GM06990 (cell line): ENCODE measurements at places on chromosomes 2 and 18.
A peak's percentile ranks its signal among the peaks of the same experiment; 100 is the strongest.

GRCh38 chr18:10207682-10208345 is 246.6 kb upstream of the APCDD1 start:
- DNase-seq: no peak

DNA sequence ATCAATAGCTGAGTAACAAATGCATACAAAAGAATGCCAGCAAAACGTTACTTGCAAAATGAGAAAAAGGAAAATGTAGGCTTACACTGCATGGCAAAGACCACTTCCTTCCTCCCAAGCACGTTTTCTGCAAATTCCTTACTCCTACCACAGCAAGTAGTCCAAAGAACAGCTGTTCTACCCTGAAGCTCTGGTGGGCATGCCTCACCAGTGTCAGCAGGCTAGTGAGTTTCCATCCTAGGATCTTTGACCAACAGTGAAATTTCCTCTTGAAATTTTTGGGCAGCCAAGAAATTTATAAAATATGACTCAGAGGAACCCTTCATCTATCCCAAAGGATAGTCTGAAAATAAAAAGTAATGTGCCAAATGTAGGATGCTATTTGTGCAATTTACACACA is 123.9 kb downstream of the ZNF532 start:
- no peak for DNase-seq

- DNase-seq: no peak
Observed at GRCh38 chr2:123826729-123827271, 198.3 kb upstream of the CNTNAP5 start.

DNA sequence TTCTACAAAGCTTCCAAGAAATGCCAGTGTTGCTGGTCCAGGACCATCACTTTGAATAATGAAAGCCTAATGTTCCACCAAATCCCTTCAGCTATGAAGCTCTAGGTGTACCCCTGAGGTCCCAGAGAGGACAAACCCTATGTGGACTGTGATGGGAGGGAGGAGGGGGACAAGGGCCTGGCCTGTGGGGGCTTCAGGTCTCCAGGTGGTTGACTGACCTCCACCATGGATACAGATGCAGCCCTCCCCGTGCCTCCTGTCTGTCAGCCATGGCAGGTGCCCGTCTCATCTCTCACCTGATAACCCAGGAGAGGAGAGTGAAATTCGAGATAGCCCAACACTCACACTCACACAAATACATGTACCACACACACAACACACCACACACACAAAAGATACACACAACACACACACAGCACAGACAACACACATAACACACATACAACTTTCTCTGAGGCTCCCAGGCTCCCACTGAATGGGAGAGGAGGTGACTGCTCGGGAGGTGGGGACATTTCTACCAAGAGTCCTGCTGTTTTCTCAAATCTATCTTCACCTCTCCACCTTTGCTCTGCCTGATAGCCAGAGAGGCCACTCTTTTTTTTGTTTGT is 12.8 kb upstream of the RHOB start:
- DNase-seq: no peak

DNA sequence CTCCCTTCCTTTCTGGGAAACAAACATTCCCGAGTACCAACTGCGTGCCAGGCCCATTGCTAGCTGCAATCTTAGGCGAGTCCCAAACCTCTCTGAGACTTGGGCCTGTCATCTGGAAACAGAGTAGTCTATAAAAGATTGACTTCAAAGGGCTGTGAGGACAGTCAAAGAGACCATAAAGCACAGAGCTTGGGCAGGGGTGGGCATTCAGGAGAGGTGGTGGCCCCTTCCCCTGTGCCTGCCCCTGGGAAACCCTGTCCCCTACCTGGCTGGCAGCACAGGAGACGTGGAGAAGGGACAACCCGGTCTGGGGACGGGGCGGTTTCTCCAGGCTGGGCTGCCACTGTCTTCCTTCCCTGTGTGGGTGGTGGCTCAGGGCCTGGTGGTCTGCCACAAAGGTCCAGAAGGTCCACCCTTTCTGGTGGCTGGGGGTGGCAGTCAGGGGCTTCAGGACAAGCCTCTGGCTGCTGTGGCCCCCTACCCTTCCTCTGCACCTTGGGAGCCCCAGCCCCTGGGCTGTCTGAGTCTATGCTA is 33.9 kb upstream of the FOSL2 start:
- no peak for DNase-seq

- DNase-seq: no peak
Observed at GRCh38 chr2:98663511-98664090, 55.2 kb downstream of the UNC50 start.

DNA sequence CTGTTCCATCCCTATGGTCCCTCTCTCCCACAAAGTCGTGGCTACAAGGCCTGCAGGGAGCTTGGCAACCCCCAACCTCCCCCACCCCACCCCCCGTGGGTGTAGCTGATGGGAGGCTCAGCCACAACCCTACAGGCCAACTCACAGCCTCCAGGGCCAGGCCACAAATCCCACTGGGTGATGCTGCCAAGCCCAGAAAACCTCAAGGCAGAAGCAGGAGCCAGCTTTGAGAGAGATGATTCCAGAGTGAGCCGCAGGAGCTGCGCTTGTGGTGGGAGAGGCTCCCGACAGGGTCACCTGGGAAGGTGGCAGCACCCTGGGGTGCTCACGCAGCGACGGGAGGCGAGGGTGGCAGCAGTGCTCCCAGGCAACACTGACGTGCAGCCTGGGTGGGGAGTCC is 44.8 kb downstream of the ADCY3 start:
- no peak for DNase-seq

GRCh38 chr18:5142859-5143258 is 54.2 kb downstream of the AKAIN1 start:
- no peak for DNase-seq

GRCh38 chr2:13666582-13667414 is 950.1 kb downstream of the TRIB2 start:
- DNase-seq: peak; percentile 6

DNA sequence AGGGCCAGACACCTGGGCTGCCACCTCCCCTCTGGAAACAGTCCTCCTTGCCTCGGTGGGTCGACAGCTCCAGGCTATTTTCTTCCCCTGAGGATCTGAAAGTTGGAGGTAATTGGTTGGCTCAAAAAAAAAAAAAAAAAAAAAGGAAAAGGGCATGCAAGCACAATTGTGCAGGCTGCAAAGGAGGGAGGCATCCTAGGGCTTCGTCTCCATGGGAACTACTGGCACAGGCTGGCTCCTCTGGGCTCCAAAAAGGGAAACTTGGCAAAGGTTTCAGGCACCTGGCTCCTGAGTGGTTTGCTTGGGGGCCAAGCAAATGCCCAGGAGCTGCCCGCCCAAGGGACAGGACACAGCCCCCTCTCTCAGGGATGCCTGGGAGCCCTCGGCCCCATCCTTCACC is 1.1 kb upstream of the KCNIP3 start:
- DNase-seq: no peak

DNA sequence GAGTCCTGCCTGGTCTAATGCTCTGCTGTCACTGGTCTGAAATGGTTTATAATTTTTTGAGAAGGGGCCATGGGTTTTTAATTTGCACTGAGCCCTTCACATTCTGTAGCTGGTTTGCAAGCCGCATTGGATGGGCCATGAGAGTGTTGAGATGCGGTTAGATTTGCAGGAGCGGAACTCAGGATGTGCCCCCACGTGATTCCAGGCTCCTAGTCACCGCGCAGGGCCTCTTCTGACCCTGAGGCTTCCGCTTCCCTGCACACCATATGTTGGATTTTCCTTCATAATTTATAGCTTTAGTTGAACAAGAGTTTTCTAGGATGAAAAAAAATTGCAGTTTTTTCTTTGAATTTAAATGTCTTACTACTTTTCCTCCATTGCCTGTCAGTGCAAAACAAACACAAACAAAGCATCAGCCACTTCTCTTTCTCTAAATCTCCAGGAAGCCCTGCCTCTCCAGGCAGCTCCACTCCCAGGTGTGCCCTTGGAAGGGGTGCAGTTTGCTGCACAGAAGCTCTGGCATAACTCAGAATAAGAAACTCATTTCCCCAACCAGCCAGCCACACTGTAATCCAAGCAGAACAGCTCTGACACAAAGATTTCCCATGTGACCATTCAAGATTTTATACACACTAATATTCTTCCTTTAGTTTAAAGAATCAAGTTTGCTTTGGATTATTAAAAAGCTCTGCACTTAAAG is 18.4 kb upstream of the TPO start:
- DNase-seq: no peak

GRCh38 chr2:62196278-62196901 is 475 bp downstream of the B3GNT2 start:
- no peak for DNase-seq

DNA sequence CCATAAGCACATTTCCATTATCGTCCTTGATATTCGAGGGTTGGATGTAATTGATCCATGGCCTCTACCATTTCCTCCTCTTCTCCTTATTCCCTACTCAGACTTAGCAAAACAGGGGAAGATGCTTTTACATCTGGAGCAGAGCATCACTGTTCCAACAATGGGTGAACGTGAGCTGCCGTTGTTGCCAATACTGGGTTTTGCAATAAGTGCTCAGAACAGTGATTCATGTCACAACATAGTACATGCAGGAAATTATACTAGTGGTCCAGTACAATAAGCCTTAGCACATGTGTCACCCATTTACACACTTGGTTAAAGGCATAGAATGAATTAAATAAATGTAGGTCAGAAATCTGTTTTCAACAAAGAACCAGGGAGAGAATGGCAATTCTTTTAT is 112.4 kb downstream of the DCC start:
- no peak for DNase-seq

- no peak for DNase-seq
Observed at GRCh38 chr2:23269747-23270146, 115.2 kb upstream of the KLHL29 start.

- no peak for DNase-seq
Observed at GRCh38 chr2:242011991-242012764, 142.6 kb downstream of the RTP5 start.

DNA sequence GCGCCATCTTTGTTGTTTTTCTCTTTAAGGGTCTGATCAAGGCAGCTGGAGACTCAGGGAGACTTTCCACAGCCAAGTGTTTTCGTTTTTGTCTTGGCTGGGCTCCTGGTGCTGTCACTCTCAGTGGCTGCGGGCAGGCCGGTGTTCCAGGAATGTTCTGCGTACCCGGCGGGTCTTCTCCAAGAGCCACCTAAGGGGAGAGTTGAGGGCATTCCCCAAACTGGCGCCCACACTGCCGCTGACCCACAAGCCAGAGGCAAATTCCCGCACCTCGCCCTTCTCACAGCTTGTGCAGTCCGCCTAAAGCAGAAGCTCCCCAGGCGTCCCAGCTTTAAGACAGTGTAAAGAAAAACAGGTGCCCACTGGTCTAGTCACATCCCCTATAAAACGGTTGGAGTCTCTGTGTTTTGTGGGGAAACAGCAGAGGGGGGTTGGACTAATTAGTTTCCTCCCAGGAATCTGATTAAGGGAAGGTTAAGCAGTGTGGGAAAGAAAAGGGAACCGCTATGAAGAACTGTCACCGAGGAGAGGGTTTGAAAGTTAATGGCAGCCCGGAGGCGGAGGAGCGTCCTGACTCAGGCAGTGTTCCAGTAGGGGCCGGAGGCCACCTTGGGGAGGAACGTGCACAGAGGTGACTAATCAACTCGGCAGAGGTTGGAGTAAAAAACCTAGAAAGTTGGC is 224.5 kb downstream of the SLC4A3 start:
- DNase-seq: no peak

DNA sequence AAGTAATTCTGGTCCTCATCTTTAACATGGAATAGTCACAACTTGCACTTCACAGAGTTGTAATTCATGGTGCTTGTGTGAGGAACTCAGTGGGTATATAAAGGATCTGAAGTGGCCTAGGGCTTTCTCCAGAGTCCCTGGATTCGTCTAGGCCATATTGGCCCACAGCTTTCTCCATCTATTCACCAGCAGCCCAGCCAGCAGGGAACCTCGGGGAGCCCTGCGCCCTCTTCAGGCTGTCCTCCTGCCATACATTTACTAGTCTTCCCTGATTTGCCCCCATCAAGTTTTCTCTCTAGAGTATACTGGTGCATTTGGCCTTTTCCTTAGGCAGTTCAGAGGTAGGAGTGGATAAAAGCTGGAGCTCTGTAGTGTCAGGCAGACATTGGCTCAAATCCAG is 278.3 kb downstream of the MYCN start:
- DNase-seq: no peak

GRCh38 chr2:37080266-37080665 is 3.9 kb downstream of the HEATR5B start:
- no peak for DNase-seq

- DNase-seq: no peak
Observed at GRCh38 chr2:101107241-101107640, 43.9 kb downstream of the TBC1D8 start.

- DNase-seq: no peak
Observed at GRCh38 chr2:43159797-43160196, 66.6 kb downstream of the ZFP36L2 start.

- no peak for DNase-seq
Observed at GRCh38 chr2:64655018-64655664, 1.4 kb upstream of the SERTAD2 start.

- no peak for DNase-seq
Observed at GRCh38 chr2:101860157-101860556, 131.6 kb upstream of the IL1R2 start.

GRCh38 chr18:55338978-55339650 is 248.9 kb downstream of the TCF4 start:
- no peak for DNase-seq

GRCh38 chr2:222883420-222883819 is 22.6 kb downstream of the ACSL3 start:
- DNase-seq: no peak

GRCh38 chr2:29010946-29011345 is 29.8 kb downstream of the TOGARAM2 start:
- DNase-seq: no peak

DNA sequence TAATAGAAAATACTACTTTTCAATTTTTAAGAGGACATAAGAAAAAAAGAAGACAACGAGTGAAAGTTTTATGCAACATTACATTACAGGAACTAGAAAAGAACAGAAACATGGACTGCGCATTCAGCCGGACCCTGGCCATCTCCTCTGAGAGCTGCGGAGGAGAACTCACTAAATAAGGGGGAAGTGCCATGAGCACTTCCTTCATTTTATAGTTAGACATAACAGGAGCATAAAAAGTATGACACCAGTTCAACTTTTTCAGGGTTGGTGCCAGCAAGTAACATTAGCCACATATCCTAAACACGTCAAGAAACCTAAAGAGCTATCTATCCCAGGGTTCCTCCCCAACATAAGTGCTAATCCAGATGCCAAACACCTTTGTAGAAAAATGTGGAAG is 78.0 kb upstream of the SERTAD2 start:
- DNase-seq: no peak

DNA sequence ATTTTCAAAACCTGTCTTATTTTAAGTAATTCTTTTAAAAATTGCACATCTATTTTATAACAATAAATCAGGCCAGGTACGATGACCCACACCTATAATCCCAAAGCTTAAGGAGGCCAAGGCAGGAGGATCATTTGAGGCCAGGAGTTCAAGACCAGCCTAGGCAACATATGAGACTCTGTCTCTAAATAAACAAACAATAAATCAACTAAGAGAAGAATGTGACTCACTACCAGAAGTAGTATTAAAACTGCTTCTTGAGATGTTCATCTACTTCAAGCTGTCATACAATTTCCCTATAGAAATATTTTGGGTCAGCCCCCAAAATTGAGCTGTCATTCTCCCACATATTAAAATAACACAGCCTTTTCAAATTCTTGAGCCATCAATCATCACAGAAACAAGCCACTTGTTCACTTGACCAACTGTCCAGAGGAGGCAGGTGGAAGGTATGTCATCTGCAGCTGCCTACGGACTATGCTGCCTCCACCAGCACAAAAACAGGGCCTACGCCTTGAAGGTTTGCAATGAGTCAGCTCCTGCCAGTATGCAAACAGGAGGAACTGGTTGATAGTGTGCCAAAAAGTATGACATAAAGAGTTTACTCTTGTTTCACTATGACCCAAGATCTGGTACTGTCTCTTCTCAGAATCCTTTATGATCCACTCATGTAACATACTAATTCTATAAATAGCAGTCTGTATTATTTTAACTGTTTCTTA is 33.6 kb downstream of the KIDINS220 start:
- DNase-seq: peak; percentile 69

GRCh38 chr2:85269959-85270358 is 57.8 kb downstream of the TGOLN2 start:
- no peak for DNase-seq
